ENCODE measurements at places on chromosomes 4 and X.

DNA sequence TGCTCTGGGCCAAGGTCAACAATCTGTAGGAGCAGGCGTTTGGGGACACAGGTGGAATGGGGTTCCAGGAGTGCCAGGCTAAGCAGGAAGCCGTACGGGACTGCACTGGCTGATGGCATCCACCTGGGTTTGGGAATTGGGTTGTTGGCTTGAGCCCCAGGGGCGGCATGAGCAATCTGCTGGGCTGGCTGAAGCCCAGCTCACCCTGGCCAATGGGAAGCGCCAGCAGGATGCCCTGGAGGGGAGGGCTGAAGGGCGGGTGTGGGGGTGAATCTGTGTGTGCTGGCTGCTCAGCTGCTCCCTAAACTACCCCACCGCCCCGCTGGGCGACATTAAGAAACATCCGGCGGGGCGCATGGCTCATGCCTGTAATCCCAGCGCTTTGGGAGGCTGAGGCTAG lies 8.9 kb upstream of the RGS12 start:
- DNase-seq: no peak

GRCh38 chrX:12661464-12661863 lies 129.7 kb upstream of the PRPS2 start:
- no peak for DNase-seq

GRCh38 chr4:125547836-125548235 lies 233.1 kb downstream of the FAT4 start:
- no peak for DNase-seq

DNA sequence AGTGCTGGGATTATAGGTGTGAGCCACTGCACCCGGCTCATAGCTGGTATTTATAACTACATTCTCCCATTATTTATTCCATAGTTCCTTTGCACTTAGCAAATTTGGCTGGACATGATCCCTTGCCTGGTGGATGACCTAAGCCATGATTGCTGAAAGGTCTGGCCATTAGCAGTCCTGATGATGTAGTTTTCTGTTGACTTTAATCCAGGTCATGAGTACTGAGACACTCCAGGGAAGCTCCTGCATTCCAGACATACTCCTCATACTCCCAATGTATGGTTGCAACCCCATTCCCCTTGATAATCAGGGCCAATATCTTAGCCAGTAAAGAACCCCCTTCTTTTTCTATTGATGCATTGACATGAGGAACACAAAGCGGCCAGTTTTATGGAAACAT lies 24.4 kb upstream of the MGST2 start:
- DNase-seq: no peak

DNA sequence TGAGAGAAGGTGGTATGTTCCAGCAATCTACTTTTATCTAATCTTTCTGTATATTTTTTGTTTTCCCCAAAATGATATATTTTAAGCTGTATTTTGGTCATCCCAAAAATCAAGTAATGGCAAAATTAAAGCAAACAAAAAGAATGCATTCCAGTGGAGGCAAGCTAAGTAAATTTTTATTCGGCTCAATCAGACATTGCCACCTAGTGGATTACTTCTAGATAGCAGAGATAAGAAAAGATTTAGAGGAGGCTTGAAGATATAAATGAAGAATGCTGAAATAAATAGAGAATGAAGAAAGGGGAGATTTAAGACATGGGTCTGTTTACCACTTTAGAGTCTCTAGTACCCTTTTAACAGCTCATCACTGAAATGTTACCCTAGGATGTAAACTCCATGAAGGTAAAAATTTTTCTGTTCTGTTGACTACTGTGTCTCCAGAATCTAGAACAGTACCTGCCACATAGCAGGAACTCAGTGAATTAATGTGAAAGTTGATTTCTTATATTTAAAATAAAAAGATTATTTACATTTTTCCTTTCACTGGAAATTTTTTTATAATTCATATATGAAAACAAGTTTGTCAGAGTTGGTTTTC lies 110.9 kb upstream of the ANK2 start:
- no peak for DNase-seq

- DNase-seq: peak; percentile 7
These were observed 66.0 kb upstream of the GEMIN8 start for GRCh38 chrX:14095702-14096101.

DNA sequence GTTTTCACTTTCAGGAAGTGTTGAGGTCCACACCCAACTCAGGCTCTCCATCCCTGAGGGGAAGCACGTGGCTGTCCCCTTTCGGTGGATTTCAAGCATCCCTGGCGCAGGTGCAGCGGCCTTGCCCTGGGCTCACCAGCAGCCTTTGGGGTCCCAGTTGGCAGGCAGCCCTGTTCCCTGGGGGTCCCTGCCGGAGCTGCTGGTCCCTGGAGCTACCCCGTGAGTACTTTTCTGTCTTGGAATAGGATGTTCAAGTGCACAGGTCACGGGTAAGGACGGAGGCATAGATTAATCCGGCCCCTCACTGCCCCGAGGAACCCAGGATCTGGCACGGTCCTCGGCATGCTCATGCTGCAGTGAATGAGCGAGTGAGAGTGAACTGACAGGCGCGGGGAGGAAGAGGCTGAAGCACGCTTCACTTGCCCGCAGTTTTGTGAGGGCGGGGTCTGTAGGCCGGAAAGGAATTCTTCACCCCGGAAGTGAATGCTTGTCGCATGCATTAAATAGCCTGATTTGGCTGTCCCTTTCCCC lies 117.2 kb upstream of the FAT1 start:
- DNase-seq: no peak

- DNase-seq: no peak
These were observed 62.5 kb downstream of the CD40LG start for GRCh38 chrX:136710325-136710951.

GRCh38 chr4:160372390-160372789 lies 1269.5 kb downstream of the RAPGEF2 start:
- no peak for DNase-seq

All from activated T-cell treated with anti-CD3 and anti-CD28 coated beads for 4 hours (primary cell).